ENCODE measurements at places on chromosomes 1 and 21. TPM values are rescaled to one million over a fixed set of nuclear protein-coding genes. Genes with fewer than 3 reads are reported as not detected.

The SPRR2A gene
- not detected for total RNA-seq

The AXDND1 gene
- total RNA-seq: 0.15 TPM

The SYPL2 gene
- total RNA-seq: not detected

The TCHH gene
- total RNA-seq: not detected

The INSRR gene
- not detected for total RNA-seq

The MOB3C gene
- total RNA-seq: 5.1 TPM

The LRP8 gene
- 35.4 TPM for total RNA-seq

The TRPM2 gene
- not detected for total RNA-seq

- DNase-seq: no peak
Observed at GRCh38 chr1:241503444-241503843, 16.1 kb downstream of the FH start.

GRCh38 chr1:93033029-93033428, 46.1 kb upstream of the MTF2 start:
- peak; percentile 73 for DNase-seq

GRCh38 chr1:167500283-167500860, 18.0 kb downstream of the CD247 start:
- DNase-seq: peak; percentile 87

DNA sequence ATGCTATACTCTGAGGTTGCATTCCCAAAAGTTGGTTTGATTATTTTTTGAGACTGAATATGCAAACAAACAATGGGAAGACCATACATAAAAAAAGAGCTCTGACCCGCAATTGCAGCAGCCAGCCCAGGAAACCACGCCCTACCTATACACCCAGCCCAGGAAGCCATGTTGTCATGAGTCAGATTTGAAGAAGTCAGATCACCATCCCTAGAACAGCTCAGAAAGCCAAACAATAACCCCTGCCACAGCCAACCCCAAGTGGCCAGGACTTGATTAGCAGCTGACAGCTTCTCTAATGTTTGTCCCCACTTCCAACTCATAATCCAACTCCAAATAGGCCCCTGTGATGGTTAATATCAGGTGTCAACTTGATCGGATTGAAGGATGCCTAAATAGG, 621.9 kb downstream of the NPHP4 start:
- DNase-seq: no peak

DNA sequence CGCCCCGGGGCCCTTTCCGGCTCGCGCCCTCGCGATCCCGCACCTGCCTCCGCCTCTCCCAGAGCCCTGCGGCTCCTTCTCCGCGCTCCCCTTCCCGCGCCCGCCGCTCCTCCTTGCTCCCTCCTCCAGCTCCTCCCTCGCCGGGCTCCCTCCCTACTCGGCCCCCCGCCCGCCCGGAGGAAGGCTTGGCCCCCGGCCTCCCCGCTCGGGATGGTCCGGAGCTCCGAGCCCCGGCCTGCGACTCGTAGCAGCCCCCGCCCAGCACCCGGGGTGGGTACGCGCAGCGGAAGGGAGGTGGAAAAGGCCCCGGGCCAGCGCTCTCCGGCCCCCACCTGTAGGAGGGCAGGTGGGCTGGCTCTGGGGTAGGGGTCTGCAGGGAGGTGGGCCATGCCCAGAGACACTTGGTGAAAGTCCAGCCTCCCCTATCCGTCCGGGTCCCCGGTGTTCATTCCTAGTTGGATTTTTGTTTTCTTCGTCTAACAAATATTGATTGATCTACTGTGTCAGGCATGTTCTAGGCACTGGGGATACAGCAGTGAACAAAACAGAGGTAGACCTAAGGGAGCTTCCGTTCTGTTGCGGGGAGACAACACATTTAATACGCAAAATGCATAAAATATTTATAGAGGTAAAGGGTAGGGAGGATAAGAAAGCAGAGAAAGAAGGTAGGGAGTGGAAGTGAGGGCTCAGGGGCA, at the start of gene HTR1D:
HTR1D (minus strand) TSS at position 82 of the 695 bp plus-strand sequence. CDS start 23,283 bp downstream, outside the sequence.
- DNase-seq: no peak

- no peak for DNase-seq
Observed at GRCh38 chr1:68448365-68448764, 1.4 kb downstream of the RPE65 start.

- DNase-seq: no peak
Observed at GRCh38 chr1:87805666-87806378, 477.1 kb downstream of the LMO4 start.

DNA sequence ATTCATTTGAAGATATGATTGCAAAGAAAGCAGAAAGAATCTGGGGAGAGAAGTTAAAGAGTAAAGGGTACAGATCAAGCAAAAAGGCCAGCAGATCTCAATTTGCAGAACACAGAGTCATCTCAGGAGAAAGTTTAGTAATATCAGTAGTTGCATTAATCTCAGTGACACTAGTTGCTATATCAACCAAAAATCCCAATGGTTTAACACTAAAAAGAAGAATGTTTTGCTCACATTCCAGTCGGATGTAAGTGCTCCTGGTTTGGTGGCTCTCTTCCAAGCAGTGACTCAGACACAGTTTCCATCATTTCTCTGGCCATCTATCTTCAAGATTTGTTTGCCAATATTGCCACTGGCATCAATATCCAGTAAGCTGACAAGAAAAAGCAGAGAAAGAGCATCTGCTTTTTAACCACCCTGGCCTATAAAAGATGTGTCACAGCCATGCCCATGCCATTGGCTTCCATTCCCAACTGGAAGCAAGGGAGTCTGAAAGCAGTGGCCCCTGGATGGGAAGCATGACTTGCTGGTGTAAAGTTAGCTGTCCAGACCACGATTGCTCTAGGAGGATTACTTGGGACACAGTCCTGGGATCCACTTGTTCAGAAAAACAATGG, 45.5 kb upstream of the AIM2 start:
- no peak for DNase-seq

- no peak for DNase-seq
Observed at GRCh38 chr1:228006034-228006785, 588 bp upstream of the WNT3A start.

DNA sequence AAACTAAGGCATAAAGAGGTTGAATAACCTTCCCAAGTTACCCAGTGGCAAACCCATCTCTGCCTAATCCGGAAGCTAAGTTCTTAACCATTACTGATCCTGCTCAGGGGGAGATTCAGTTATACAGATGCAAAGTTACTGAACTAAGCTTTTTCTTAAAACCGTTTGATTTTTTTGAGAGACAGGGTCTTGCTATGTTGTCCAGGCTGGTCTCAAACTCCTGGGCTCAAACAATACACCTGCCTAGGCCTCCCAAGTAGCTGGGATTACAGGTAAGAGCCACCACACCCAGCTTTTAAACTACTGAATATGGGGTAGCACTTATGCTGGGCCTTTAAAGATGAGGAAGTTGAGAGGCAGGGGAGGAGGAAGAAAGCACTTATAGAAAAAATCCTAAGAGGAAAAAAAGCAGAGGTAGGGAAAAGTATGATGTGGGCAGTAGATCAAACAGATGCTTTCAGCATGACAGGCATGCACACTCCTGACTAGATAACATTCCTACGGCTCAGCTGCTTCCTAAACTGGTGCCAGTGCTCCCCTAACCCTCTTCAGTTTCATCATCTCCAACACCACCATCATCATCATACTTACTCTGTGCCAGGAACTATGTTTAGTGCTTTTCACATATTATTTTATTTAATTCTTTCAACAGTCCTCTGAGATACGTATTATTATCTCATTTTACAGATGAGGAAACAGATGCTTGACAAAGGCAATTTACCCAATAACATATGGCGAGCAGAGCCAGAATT, 5.8 kb downstream of the PAFAH2 start:
- DNase-seq: no peak

GRCh38 chr1:30286988-30287839, 436.2 kb downstream of the MATN1 start:
- no peak for DNase-seq

DNA sequence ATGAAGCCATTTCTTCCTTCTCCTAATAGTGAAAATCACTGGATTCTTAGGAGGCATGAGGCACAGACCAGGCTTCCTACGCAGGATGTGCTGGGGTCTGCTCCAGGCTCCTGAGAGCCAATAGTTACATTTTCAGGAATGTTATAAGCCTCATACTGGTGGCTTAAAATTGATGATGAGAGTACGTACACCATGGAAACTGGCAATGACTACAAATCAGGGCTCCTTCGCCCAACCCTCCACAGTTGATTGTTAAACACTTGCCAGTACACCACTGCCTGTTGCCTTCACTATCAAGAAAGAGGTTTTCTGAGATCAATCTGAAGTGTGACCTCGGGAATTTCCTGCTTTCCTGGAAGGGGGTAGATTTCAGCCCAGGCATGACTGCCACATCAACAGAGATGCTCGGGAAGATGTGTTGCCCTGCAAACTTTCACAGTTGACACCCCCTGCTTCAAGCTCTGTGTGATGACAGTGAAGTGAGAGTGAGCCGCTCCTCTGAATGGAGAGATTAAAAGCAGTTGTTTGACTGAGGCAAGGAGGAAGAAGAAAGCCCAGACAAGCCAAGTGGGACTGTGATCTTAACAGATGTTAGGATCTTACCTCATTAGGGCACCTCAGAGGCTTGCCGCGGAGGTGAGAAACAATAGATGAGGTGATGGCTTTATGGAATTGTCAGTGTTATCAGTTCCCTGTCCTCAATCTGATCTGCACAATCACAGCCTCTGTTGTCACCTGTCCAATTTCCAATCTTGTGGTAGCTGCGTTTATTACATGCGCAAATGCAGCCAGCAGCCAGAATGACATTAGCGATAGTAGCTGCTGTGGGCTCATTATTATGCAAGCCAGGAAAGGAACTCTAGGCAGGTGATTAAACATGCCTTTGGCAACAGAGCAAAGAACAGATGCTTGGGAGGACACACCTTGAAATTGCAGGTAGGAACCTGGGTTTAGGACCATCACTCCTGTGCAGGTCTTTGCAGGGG, 277.3 kb downstream of the KAZN start:
- no peak for DNase-seq

GRCh38 chr1:167210966-167211674, 9.6 kb upstream of the POU2F1 start:
- DNase-seq: no peak

DNA sequence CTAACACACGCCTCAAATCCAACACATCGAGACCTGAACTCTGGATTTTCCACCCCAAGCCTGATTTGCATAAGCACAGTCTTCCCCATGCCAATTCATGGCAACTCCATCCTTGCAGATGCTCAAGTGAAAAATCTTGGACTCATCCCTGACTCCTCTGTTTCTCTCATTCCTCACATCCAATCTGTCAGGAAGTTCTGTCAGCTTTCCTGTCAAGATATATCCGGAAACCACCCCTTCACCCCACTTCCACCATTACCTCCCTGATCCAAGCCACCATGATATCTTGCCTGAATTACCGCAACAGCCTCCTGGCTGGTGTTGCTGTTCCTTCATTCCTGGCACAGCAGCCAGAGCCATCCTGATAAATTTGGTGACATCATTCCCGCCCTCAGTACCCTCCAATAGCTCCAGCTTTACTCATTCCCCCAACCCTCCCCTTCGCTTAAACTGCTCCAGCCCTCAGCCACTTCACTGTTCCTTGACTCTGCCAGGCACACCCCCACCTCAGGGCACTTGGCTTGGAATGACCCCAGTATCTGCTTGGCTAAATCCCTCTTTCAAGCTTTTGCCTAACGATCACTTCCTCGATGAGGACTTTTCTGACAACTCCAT, 17.4 kb downstream of the TCEA3 start:
- DNase-seq: no peak

- DNase-seq: no peak
Observed at GRCh38 chr21:32705139-32705538, 22.7 kb downstream of the SYNJ1 start.

DNA sequence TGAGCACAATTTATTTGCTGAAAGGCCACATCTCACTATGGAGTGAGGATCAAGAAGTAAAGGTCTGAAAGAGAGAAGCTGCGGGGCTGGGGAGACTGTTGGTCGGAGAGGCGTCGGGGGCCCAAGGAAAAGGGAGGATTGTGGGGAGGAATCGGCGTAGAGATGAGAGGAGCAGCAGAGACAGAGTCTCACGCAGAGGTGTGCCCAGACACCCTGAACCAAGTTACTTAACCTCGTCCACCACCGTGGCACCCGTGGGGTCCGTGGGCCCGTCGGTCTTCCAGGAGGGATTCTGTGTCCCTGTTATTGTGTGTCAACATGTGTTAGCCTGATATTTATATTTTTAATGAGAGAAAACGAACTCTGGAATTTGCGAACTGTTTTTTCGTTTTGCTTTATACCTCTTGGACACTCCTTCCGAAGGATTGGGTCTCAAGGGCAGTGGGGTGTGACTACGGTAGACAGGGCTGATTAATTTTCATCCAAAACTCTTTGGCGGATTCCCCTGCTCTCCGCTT, 3.8 kb upstream of the NBPF1 start:
- no peak for DNase-seq

DNA sequence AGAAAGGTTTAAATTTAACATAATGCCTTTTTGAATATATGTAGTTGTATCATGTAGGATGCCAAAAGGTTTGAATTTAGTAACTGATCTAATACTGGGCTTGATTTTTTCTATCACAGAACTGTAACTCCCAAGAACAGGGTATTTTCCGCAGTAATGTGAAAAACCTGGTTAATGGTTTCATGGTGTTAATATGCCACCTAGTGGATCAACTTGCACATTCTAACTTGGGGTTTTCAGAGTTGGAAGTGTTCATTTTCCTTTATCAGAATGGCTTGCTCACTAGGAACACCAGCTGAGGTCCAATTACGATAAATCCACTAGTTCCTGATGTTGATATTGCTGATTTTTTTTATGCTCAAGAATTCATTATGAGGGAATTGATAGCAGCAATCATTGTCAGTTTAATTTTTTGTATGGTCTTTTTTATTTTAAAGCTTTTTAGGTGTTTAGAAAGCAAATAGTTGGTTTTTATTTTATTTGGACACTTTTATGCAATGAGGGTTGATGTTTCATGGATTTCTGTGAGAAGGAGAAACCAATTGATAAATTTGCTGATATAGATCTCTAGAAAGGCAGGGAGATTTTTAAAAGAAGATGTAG, 157.2 kb downstream of the PLA2G4A start:
- peak; percentile 76 for DNase-seq

DNA sequence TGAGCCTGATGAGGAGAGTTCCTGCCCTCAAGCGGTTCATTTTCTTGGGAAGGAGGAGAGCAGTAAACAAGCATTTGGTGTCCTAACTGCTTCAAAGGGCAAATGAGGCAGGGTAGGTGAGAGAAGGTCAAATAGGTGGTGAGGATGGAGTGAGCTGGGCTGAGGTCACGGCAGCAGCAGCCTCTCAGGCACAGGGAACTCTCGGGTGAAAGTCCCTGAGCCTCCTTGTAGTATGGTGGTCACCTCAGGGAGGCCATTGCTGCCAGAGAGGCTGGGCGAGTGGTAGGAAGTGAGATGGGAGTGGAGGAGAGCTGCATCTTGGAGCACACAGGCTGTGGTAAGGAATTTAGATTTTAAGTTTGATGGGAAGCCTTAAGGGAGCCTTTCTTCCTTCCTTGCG, 4.0 kb downstream of the ADARB1 start:
- DNase-seq: no peak

All from Karpas-422 (cell line).